Activated naive CD4-positive, alpha-beta T cell treated with anti-CD3 and anti-CD28 coated beads, Interleukin-2, amount 50 U/mL, for 72 hours (primary cell): ENCODE measurements at places on chromosomes 13 and 19.
A peak's percentile ranks its signal among the peaks of the same experiment; 100 is the strongest.

DNA sequence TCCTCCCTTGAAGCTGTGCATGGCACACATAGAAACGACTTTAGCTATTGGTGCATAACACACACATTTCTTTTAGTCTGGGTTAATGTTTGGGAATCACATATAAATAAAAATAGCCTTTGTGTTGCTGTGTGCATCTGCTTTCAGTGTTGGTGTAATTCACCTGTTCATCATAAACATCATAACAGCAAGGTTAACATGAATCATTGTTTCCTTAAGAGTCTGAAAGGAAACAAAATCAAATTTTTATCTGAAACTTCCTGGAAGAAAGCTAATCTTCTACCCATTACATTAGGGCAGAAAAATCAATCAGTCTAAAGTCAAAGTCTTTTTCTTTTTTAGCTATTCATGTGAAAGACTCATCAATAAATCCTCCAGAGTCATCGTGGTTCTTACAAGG, 35.0 kb upstream of the TNFSF11 start:
- no peak for DNase-seq

- no peak for DNase-seq
These were observed 271.4 kb downstream of the DLEU7 start for GRCh38 chr13:50572129-50572528.

DNA sequence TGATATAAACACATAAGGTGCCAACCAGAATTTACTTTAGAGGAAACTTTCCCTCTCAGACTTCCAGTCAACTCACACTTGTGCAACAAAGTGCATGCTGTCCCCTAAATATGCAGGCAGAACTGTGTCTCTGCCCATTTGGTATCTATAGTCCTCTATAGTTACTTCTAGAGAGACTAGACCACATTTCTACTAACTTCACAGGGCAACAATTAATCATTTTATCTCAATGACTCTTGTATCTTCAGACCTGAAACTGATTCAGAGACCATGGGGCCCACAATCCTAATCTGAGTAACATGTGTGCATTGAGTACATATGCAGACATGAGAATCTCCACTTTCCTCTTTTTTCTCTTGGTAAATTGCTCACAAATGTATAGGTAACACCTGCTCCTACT, 158.1 kb downstream of the ZNF486 start:
- DNase-seq: no peak

DNA sequence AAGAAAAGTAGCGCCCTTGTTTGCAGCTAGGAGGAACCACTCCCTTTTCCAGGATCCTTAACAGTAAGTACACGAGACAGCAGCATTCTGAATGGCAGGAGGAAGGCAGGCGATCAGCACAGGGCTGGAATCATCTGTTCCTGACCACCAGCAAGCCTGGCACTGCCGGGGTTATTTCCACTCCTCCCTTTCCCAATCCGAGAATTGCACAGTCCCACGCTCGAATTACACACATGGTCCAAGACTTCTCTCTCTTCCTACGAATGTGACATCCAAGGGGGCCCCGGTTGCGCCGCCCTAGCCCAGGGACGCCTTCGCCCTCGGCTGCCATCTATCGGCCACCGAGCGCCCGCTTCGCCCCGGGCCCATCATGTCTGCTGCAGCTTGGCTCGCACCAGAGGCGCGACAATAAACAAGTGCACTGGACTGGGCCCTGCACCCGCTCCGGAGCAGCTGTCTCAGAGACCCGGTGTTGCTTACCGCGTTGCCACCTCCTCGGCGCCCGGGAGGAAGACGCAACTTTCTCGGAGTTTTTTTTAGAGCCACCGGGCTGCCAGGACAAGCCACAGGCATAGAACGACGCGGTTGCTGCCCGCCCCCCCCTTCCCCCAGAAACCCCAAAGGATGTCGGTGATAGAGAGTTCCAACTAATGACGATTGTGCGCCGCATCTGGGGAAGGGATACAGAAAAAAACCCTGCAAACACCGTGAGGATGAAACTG, at the start of gene SLITRK5:
SLITRK5 (plus strand) TSS at position 341 of the 722 bp plus-strand sequence. CDS start 4,018 bp downstream, outside the sequence.
- DNase-seq: peak; percentile 79

DNA sequence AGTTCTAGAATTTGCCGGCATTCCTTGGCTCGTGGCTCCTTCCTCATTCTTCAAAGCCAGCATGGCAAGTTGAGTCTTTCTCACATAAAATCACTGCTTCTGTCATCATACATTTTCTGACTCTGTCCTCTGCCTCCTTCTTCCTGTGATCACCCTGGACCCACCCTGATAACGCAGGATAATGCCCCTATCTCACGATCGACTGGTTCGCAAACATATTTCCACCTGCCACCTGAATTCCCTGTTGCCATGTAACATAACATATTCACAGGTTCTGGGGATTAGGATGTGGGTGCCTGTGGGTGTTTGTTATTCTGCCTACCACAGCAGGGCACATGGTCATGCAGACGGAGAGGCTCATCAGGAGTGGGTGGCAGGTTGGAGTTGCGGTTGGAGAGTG, 177.7 kb downstream of the NHLRC3 start:
- no peak for DNase-seq

DNA sequence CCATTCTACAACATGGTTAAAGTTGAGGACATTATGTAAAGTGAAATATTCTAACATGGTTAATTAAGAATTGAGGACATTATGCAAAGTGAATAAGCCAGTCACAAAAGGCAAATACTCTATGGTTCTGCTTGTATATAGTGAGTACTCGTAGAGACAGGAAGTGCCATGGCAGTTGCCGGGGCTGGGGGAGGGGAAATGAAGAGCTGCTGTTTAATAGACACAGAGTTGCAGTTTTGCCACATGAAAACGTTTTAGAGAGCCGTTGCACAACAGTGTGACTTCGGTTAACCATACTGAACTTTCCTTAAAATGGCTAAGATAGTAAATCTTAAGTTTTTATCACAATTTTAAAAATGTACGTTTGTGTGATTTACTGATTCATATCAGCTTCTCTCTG, 176.9 kb downstream of the SHISA2 start:
- peak; percentile 22 for DNase-seq

GRCh38 chr19:40589591-40590429, 11.4 kb upstream of the LTBP4 start:
- DNase-seq: no peak

DNA sequence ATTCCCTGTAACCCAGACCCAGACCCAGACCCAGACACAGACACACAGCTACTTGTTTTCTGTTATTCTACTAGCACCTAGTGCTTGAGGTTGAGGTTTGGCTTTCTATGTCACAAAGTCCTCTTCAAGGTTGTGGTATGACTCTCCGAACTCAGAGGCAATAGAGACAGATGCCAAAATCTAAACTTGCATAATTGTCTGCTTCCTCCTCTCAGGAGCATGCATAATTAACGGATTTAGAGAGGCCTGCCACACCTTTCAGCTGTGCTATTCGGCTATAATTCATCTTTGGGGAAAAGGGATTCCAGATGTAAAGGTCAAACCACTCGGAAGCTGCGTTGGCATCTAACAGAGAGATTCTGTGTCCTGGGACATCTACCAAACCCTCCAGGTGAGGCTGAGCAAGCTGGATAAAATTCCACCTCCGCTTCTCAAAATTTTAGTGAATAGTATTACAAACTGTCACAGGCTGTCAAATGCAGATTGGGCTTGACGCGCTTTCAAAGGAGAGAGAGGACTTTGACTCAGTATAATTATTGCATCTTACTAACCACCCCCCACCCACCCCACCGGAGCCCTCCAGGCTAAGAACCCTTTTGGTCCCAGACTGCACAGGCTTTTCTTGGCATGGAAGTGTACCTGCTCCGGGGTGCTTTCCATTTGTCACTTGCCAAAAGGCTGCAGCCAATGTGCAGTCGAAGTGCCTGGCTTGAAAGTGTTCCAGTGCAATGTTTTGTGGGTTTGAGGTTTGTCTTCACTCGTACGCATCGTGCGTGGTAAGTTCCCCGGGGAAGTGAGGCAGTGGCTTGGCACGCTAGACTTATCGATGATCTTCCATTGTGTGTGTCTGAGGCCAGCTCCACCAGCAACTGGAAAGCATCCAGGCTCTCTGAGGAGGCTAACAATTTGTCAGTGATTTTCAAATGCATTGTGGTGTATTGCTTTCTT, 194.1 kb downstream of the TDRD3 start:
- no peak for DNase-seq

GRCh38 chr19:5922161-5922545, 8.1 kb downstream of the CAPS start:
- no peak for DNase-seq
